Esophagus squamous epithelium (tissue), 5 donors: ENCODE measurements at places on chromosomes 16 and 17.
A peak's percentile ranks its signal among the peaks of the same experiment; 100 is the strongest.

GRCh38 chr17:48163809-48164208, 56.2 kb downstream of the SNX11 start:
- H3K27me3 ChIP-seq = no peaks in the 10 kb centered on the region
- no peak for DNase-seq
- H3K36me3 ChIP-seq = no peaks in the 10 kb centered on the region
- H3K4me1 ChIP-seq = no peaks in the 10 kb centered on the region
- H3K27ac ChIP-seq = no peak overlapping the region

- DNase-seq = no peak
- no peaks in the 10 kb centered on the region for H3K27me3 ChIP-seq
- H3K36me3 ChIP-seq = peaks cover 2% of the 10 kb centered on the region
- H3K27ac ChIP-seq = no peak overlapping the region
- H3K4me1 ChIP-seq = peaks cover 4% of the 10 kb centered on the region
Observed at GRCh38 chr17:6893382-6894205, 62.1 kb upstream of the TEKT1 start.

- H3K4me1 ChIP-seq = peaks cover 47% of the 10 kb centered on the region
- H3K36me3 ChIP-seq = no peaks in the 10 kb centered on the region
- H3K27me3 ChIP-seq = no peaks in the 10 kb centered on the region
- H3K27ac ChIP-seq = peak overlapping the region; percentile 90
- DNase-seq = no peak
Observed at GRCh38 chr17:45248132-45248957, 13.5 kb downstream of the SPATA32 start.

DNA sequence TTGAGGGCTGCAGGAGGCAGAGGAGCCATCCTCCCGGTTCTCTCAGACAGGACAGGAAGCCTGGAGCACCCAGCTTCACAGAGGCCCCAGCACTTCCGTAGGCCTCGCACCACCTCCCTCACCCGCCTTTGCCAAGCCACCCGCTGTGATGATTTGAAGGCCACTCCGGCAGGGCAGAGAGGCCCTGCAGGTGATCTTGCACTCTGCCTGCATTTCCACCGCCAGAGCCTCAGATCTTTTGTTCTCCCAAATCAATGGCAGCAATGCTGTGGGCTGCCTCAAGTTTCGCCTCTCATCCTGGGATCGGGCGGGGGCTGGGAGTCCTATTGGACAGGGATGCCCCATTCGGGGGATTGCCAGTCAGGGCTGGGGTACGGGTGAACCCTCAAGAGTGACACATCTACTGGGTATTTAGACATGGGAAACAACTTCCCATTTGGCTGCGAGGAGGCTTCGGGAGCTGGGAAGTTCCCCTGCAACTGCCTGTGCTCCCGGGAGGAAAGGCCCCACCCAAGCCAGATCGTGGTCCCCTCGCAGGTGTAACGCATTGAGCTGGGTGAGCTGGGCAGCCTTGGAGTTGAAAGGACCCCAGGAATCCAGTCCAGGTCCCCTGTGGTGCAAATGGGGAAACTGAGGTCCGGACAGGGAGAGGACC, 34.8 kb upstream of the PEMT start:
- no peak for DNase-seq
- H3K36me3 ChIP-seq = no peaks in the 10 kb centered on the region
- H3K27me3 ChIP-seq = no peaks in the 10 kb centered on the region
- H3K27ac ChIP-seq = no peak overlapping the region
- no peaks in the 10 kb centered on the region for H3K4me1 ChIP-seq

- peak overlapping the region; percentile 78 for H3K4me3 ChIP-seq
- H3K27ac ChIP-seq = peak overlapping the region; percentile 75
- no peaks in the 10 kb centered on the region for H3K27me3 ChIP-seq
Observed at GRCh38 chr16:10943064-10943353, 741 bp upstream of the DEXI start.

- no peaks in the 10 kb centered on the region for H3K27me3 ChIP-seq
- no peak for DNase-seq
- H3K4me3 ChIP-seq = no peak overlapping the region
- peaks cover 100% of the 10 kb centered on the region for H3K4me1 ChIP-seq
- H3K36me3 ChIP-seq = peaks cover 16% of the 10 kb centered on the region
Observed at GRCh38 chr17:1386265-1386664, 13.8 kb downstream of the YWHAE start.

GRCh38 chr17:33120103-33120502, 128.5 kb downstream of the SPACA3 start:
- H3K4me3 ChIP-seq = no peak overlapping the region
- no peak overlapping the region for H3K27ac ChIP-seq
- H3K4me1 ChIP-seq = peaks cover 7% of the 10 kb centered on the region

- no peaks in the 10 kb centered on the region for H3K27me3 ChIP-seq
- no peak for DNase-seq
- H3K4me1 ChIP-seq = peaks cover 3% of the 10 kb centered on the region
- no peak overlapping the region for H3K27ac ChIP-seq
- H3K36me3 ChIP-seq = no peaks in the 10 kb centered on the region
Observed at GRCh38 chr16:17235147-17235815, 235.5 kb downstream of the XYLT1 start.

DNA sequence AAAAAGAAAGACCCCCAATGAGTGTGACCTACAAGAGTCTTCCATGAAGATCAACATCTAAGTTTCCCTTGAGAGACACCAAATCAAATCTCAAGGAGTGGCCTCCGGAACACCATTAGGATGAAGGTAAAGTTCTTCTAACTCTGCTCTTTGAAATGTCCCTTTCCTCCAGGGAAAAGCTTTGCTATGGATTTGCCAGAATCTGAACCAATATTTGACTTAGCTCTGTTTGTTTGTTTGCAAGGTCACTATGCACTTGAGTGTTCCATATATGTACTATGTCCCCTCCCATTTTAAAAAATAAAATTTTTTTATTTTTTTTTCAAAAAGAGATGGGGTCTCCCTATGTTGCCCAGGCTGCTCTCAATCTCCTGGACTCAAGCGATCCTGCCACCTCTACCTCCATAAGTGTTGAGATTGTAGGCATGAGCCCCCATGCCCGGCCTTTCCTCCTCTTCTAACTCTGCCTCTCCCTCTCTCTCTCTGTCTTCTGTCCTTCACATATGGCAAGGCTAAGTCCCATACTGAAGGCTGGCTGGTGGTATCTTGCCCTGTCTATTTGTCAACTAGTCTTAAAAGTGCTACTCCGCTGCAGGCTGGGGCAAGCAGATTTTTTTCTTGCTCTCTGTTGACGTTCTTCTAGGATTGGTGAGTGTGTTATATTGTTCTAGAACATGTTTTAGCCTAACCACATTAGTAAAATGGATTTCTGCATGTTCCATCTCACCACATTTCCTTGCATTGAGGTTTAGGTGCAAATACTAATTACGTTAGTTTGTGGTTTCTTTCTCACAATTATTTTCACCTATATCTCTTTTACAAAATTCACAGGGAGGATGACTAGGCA, 276.7 kb upstream of the DYNLRB2 start:
- H3K27ac ChIP-seq = no peak overlapping the region
- no peaks in the 10 kb centered on the region for H3K27me3 ChIP-seq
- DNase-seq = no peak
- H3K36me3 ChIP-seq = no peaks in the 10 kb centered on the region
- no peaks in the 10 kb centered on the region for H3K4me1 ChIP-seq
- no peak overlapping the region for H3K4me3 ChIP-seq

GRCh38 chr16:14286368-14287230, 215.5 kb downstream of the MRTFB start:
- H3K36me3 ChIP-seq = no peaks in the 10 kb centered on the region
- H3K4me3 ChIP-seq = peak overlapping the region; percentile 71
- no peak for DNase-seq
- peaks cover 22% of the 10 kb centered on the region for H3K4me1 ChIP-seq

GRCh38 chr16:19853742-19854542, 30.7 kb downstream of the GPRC5B start:
- H3K27me3 ChIP-seq = no peaks in the 10 kb centered on the region
- no peak overlapping the region for H3K4me3 ChIP-seq
- DNase-seq = no peak
- no peaks in the 10 kb centered on the region for H3K4me1 ChIP-seq
- H3K27ac ChIP-seq = no peak overlapping the region
- H3K36me3 ChIP-seq = no peaks in the 10 kb centered on the region

- H3K36me3 ChIP-seq = no peaks in the 10 kb centered on the region
- H3K27ac ChIP-seq = no peak overlapping the region
- peaks cover 13% of the 10 kb centered on the region for H3K4me1 ChIP-seq
- DNase-seq = no peak
Observed at GRCh38 chr17:35519439-35519838, 18.0 kb downstream of the SLFN12L start.

DNA sequence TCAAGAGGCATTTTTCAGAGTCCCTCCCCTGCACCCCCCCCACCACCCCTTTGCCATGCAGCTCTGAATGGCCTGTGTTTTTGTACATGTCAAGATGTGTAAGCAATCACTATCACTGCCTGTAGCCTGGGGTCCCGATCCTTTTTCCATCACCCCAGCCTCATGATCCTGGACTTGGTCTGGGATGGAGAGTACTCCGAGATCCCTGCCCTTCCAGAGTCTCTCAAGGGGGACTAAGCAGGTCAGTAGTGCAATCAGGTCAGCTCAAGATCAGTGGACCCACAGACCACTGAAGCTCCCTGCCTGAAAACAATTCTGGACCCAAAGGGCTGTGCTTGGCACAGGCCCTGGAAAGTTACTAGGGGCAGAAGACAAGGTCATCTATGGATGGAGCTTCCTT, 7.5 kb upstream of the GJD3 start:
- no peaks in the 10 kb centered on the region for H3K27me3 ChIP-seq
- H3K4me1 ChIP-seq = peaks cover 5% of the 10 kb centered on the region
- H3K4me3 ChIP-seq = no peak overlapping the region

GRCh38 chr17:80109066-80109660, 7.8 kb downstream of the GAA start:
- H3K4me3 ChIP-seq = no peak overlapping the region
- H3K27ac ChIP-seq = peak overlapping the region; percentile 38
- peaks cover 29% of the 10 kb centered on the region for H3K36me3 ChIP-seq
- H3K27me3 ChIP-seq = no peaks in the 10 kb centered on the region
- no peak for DNase-seq

- DNase-seq = no peak
- no peaks in the 10 kb centered on the region for H3K27me3 ChIP-seq
- no peaks in the 10 kb centered on the region for H3K4me1 ChIP-seq
- H3K36me3 ChIP-seq = no peaks in the 10 kb centered on the region
Observed at GRCh38 chr16:13863075-13863765, 56.7 kb upstream of the ERCC4 start.

GRCh38 chr16:61763013-61763412, 273.2 kb downstream of the CDH8 start:
- H3K27me3 ChIP-seq = no peaks in the 10 kb centered on the region
- no peak overlapping the region for H3K27ac ChIP-seq
- no peak for DNase-seq
- no peaks in the 10 kb centered on the region for H3K36me3 ChIP-seq
- no peaks in the 10 kb centered on the region for H3K4me1 ChIP-seq

DNA sequence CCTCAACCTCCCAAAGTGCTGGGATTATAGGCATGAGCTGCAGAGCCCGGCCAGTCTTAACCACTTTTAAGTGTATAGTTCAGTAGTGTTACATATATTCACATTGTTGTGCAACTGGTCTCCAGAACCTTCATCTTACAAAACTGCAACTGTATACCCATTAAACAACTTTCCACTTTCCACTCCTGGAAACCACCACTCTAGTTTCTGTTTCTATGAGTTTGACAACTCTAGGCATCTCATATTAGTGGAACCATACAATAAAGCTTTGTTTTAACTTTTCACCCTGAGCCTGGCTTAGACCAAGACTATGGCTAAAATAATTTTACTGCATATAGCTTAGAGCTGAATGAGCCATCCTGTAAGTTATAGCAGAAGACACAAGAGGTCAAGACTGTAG, 108.0 kb upstream of the GOT2 start:
- no peak overlapping the region for H3K4me3 ChIP-seq
- H3K27me3 ChIP-seq = no peaks in the 10 kb centered on the region
- DNase-seq = no peak
- H3K27ac ChIP-seq = no peak overlapping the region
- H3K36me3 ChIP-seq = no peaks in the 10 kb centered on the region

- DNase-seq = no peak
- no peaks in the 10 kb centered on the region for H3K27me3 ChIP-seq
- peaks cover 7% of the 10 kb centered on the region for H3K4me1 ChIP-seq
Observed at GRCh38 chr16:73890186-73891128, 406.2 kb upstream of the PSMD7 start.

DNA sequence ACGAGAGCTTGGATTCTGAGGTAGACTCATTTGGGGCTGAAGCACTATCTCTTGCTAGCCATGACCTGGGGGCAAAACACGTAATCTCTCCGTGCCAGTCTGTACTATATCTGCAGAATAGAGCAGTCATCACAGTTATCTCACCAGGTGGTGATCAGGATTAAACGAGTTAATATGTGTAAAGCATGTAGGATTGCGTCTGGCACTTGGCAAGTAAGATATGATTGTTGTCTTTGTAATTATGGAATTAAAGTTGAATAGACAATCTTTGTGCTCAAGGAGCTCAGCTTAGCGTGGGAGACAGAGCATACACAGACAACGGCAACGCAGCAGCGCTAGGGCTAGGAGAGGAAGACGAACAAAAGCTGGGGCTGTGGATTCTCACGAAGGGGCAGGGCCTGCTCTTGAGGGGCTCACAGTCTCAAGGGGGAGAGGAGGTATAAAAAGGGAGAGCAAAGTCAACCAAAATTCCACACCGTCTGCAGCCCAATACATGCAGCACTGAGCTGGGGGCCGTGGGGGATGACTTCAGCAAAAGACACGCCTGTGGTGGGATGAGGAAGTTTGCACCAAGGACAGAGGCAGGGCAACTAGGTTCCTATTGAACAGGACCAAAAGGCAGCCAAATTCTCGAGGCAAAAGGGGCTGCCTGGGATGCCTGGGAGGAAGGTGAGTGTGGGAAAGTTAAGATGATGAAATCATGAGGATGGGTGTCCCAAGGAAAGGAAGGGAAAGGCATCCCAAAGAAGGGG, 68.6 kb downstream of the SDK2 start:
- no peaks in the 10 kb centered on the region for H3K4me1 ChIP-seq
- H3K27ac ChIP-seq = no peak overlapping the region
- peaks cover 57% of the 10 kb centered on the region for H3K27me3 ChIP-seq
- H3K4me3 ChIP-seq = no peak overlapping the region
- no peaks in the 10 kb centered on the region for H3K36me3 ChIP-seq
- DNase-seq = no peak

- H3K4me1 ChIP-seq = no peaks in the 10 kb centered on the region
- H3K27ac ChIP-seq = no peak overlapping the region
- H3K36me3 ChIP-seq = no peaks in the 10 kb centered on the region
Observed at GRCh38 chr17:79681101-79681621, 49.6 kb upstream of the ENPP7 start.

- H3K4me1 ChIP-seq = no peaks in the 10 kb centered on the region
- H3K27ac ChIP-seq = peak overlapping the region; percentile 17
Observed at GRCh38 chr17:20103454-20104446, 94.6 kb downstream of the SPECC1 start.

GRCh38 chr17:66496306-66496705, 193.9 kb downstream of the PRKCA start:
- no peaks in the 10 kb centered on the region for H3K4me1 ChIP-seq
- no peaks in the 10 kb centered on the region for H3K27me3 ChIP-seq
- DNase-seq = no peak
- H3K27ac ChIP-seq = no peak overlapping the region
- H3K4me3 ChIP-seq = no peak overlapping the region

DNA sequence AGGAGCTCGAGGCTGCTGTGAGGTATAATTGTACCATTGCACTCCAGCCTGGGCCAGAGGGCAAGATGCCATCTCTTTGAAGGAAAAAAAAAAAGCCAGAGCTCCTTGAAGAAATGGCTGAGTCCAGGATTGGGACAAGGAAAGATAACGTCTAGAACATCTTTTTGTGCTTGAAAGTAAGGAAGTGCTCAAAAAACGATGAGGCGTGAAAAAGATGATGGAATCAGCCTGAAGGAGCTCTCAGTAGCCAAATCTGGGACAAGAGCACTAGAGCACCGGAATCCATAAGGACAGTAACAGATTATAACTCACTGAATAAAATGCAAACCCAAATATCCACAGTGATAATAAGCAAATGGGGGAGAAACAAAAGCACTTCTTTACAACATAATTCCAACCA, 22.1 kb downstream of the EFTUD2 start:
- peaks cover 97% of the 10 kb centered on the region for H3K36me3 ChIP-seq
- H3K4me3 ChIP-seq = no peak overlapping the region
- no peak overlapping the region for H3K27ac ChIP-seq
